ENCODE measurements at places on chromosomes 11 and 22.

- no peak for DNase-seq
These were observed 7.1 kb downstream of the VSIG10L2 start for GRCh38 chr11:125952973-125953372.

DNA sequence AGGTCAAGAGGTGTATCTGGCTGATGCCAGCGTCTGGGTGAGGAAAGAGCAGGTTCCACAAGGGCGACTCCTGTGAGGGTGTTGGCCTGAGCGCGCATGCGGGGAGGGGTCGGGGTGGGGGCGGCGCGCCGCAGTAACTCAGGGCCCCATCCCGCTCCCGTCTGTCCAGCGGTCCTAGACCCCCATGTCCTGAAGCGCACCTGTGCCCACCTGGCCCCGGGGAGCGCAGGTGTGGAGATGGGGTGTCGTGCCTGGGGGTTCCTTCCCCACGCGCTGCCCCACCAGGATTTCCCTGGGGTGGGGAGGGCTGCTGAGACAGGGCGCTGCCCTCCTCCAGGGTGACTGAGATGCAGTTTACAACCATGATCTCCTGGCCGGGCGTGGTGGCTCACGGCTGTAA, 20.9 kb downstream of the RNH1 start:
- no peak for DNase-seq

- no peak for DNase-seq
These were observed 117.7 kb downstream of the PGR start for GRCh38 chr11:101011881-101012280.

DNA sequence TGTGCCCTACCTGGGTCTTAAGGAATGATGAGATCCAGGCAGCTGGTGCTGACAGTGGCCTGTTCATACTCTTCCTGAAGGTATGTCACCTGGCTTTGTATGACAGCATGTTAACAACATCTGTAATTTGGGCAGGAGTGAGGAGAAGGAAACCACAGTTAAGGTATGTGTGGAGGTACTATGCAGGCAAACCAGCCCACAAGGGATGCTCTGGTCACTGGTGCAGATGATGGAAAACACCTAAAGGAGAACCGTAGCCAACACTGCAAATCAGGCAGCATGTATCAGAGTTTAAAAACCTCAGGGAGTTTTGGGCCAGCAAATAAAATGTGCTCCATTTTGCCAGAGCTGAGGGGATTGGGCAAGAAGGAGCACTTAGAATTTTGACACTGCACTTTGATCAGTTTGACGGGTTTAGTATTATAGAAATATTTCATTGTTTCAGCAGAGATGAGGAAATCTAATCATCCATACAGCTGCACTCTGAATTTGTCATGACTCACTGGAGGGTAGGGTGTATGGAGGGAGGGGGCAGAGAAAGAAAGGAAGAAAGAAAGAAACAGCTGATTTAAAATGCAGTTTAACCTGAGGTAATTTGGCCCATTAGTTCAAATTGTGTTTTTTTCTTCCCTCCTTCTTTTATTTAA, 260.9 kb downstream of the KIRREL3 start:
- DNase-seq, result no peak

DNA sequence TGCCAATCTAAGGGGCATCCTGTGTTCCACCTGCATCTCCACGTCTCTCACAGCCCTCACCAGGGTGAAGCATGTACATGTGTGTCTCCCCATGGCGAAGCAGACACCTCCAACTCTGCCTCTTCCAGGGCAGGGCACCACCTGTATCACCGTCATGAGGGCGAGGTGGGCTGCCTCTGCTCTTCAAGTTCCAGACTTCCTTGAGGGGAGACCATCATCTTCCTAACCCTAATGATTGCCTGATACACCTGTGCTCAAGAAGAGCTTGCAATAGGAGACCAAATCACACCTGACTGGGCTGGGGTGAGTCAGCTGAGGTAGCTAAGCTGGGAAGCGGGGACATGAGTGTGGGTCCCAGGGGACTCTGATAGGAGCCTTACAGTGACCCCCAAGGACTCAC, 43.7 kb downstream of the GAB4 start:
- DNase-seq, result no peak

- no peak for DNase-seq
These were observed 69.5 kb downstream of the ARHGAP8 start for GRCh38 chr22:44821741-44822475.

GRCh38 chr11:3214420-3214699, 4.3 kb downstream of the MRGPRG start:
- no peak for DNase-seq

Measured in Calu3 (cell line).